ENCODE measurements at places on chromosomes 6 and 20.
A peak's percentile ranks its signal among the peaks of the same experiment; 100 is the strongest.

DNA sequence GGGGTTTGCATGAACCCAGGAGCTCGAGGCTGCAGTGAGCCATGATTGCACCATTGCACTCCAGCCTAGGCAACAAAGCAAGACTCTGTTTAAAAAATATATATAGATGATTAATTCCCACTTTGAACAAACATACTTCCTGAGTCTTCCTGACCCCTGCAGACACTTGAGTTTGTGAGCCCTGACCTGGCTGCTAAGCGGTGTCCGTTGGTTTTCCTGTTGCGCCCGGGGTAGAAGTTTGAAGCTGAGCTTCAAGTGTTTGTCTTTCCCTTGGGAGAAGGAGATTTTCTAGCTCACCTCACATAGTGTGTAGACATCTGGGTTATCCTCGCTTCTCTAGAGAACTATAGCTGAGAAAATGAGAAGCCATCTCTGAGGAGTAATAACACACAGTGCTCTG, 11.7 kb upstream of the BCAS1 start:
- no peak for DNase-seq

- no peak for DNase-seq
Observed at GRCh38 chr6:75546381-75546780, 52.8 kb upstream of the FILIP1 start.

DNA sequence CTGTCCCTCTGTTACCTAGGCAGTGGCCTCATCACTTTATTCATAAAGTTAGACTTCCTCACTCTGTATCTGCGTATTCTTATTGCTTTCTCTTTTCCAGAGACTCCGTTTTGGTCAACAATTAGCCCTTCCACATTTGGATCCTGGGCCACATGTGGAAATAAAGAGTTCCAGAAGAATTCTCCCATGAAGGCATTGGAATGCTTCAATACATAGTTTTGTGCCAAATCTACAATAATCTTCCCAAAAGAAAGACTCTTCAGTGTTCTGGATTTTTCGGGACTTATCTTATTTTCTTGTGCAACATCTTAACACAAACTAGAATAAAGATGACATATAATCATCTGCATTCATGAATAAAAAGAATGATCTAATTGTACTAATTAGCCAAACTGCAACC, 187.7 kb upstream of the BMP2 start:
- DNase-seq: no peak

DNA sequence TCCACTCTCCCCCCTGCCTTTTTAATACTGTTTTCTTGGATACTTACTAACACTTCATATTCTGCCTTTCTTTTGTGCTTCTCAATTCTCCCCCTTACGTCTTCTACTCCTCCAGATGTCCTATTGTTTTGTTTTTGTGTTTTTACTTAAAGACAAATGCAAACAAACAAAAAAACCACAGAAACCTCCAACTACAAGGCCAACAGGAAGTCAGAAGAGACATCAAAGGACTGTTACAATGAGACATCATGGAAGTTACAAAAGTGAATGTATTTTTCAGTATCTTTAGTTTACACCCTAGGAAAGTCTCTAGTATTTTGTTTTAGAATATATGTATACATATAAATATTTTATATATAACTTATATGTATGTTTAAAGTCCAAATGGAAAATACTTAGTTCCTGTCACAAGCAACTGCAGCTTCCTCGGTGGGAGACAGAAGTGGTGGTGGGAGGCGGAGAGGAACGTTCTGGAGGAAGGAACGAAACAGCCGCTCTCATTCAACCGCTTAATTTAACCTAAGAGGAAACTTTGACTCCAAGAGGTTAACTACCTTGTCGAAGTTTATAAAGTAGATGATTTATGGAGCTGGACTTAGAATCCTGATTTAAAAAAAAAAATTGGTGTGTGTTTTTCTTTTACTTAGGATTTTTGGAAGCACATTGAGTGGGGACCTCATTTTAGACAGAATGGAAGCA, 168.9 kb upstream of the PDE10A start:
- no peak for DNase-seq

GRCh38 chr6:142569676-142570075, 267.9 kb downstream of the ADGRG6 start:
- no peak for DNase-seq

DNA sequence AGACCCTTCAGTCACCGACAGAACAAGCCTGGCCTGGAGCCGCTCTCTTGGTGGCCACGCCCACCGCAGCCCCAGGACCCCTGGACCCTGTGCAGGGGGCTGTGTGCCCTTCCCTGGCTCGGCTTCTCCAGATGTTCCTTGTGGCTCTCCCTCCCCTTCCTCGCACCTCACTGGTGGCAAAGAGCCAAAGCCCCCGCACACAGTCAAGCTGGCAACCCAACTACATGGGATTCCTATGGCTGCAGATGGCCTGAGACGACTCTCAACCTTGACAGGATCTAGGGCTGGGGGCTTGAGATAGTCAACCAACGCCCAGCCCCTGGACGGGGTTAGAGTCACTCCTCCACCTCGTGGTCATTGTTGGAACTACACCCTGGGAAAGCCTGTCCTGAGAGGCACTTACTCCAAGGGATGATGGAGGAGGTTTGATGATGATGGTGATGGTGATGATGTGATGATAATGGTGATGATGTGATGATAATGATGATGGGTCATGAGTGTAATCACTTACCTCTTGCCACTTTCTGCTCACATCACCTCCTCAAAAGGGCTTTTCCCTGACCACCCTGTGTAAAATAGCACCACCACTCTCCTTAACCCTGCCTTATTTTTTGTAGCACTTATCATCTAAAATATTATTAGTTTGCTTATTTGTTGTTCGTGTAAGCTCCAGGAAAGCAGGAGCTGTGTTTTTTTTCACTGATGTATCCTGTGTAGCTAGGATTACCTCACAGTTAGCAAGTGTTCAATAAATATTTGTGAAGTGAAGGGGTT, 278.4 kb downstream of the LRFN2 start:
- DNase-seq: peak; percentile 35

DNA sequence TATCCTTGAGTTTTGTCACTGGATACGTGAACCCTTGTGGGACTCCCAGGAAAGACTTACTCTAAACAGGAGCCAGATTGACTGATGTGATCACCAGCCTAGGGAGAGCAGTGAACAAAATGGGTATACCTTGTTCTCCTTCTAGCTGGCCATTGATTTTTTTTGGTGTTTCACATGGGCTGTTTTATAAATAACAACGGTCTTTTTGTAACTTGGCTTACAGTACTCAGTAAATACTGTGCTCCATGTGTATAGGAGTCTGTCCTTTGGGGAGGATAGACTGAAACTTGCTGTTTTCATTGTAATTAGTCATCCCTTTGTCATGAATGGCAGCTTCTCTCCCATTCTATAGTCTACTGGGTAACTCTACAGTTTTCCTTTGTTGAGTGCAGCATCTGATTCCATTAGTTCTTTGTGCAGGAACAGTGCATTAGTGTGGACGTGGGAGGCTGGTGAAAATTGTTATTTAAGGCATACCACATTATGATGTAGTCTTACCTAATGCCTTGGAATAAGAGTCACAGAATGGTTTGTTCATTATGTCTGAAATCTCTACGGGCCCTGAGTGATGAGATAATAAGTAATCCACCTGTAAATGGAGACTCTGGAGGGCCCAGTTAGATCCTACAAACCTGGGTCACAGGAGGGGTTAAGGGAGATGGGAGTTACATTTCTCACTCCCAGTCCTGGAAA, 89.5 kb downstream of the TIAM2 start:
- no peak for DNase-seq

DNA sequence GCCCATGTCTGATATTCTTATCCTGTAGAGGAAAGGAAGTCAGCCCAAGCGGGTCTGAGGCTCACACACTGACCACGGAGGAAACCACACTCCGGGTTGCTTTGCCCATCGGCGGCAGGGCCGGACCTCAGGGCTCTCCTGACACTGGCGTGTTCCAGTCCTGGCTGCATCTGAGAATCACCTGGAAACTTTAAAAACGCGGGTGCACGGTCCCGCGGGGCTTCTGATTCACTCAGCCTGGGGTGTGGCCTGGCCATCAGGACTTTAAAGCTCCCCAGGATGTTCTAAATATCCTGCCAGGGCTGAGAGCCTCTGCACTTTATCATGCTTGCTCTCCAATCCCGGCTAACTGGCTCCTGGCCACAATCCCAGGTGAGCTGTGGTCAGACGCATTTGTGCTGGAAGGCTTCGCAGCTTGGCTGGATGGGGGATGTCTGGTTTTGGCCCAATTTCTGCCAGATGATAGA, 47.7 kb upstream of the DACT2 start:
- DNase-seq: no peak

DNA sequence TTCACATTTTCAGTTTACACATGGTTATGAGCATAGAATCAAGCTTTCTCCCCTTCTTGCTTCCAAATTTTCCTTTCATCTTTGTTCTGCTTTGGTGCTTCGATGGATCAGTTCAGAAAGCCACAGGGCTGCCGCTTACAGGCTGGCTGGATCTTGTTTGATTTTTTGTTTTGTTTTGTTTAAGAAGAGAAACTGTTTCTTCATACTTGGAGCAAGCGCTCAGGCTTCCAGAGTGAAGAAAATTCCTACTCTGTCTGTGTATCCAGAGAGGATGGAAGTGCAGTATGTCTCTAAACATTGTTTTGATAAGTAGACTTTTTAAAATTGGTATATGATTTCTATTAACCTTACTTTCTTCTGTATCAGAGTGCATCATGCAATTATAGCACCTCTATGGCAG, 66.9 kb downstream of the ARID1B start:
- no peak for DNase-seq

DNA sequence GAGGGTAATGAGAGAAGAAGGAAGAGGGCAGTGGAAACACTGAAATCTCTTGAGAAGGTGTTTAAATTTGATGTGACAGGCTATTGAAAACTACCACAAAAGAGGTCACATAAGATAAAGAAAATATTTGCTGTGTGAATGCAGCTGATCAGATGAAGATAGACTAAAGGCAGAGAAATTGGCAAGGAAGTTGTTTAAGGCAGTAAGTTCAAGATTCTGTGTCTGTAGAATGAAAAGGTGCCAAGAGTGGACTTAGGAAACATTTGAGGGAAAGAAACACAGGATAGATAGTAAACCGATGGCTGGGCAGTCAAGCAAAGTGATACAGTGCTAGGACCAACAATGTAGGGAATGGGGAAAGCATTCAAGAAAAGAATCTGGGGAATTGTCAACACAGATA, 332.3 kb upstream of the MARCKS start:
- DNase-seq: no peak

GRCh38 chr6:85461798-85462170, 11.9 kb downstream of the NT5E start:
- DNase-seq: peak; percentile 19

- no peak for DNase-seq
Observed at GRCh38 chr20:31820228-31820627, 1.1 kb downstream of the MYLK2 start.

GRCh38 chr6:158191761-158192160, 23.6 kb downstream of the GTF2H5 start:
- no peak for DNase-seq

DNA sequence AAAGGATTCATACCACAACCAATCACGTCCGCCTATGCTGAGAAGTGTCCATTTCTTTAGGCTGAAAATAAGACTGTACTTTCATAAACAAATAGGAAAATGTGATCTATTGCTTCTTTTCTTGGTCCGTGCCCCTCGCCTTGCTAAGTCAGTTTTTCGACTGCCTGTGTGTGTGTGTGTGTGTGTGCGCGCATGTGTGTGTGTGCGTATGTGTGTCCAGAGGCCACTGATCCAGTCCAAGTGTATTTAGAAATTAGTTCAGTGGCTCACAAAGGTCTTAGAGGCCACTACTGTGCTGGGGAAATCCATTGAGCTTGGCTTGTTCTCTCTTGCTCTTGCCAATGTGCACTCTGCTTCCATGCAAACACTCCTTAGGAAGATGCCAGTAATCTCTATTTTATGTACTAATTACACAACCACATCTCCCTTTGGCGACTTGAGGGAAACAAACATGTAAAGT, 50.5 kb downstream of the SLC22A23 start:
- no peak for DNase-seq

DNA sequence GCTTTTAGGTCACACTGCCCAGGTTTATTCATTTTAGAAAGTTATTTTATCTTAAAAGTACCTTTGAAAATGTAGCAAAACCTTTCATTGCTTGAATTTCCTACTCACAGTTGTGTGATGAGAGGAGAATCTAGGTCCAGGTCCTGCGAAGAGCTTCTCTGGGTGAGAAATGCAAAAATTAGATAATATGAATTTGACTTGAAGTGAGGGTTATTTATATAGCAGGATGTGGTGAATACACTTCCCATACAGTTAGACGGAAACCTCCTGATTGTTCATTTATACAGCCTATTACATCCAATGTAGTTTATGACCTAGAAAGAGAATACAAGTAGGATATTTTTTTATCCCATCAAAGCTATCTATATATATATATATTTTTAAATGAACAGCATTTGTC, 30.5 kb downstream of the CDKAL1 start:
- no peak for DNase-seq

- DNase-seq: no peak
Observed at GRCh38 chr6:107070686-107071085, 42.7 kb downstream of the MTRES1 start.

DNA sequence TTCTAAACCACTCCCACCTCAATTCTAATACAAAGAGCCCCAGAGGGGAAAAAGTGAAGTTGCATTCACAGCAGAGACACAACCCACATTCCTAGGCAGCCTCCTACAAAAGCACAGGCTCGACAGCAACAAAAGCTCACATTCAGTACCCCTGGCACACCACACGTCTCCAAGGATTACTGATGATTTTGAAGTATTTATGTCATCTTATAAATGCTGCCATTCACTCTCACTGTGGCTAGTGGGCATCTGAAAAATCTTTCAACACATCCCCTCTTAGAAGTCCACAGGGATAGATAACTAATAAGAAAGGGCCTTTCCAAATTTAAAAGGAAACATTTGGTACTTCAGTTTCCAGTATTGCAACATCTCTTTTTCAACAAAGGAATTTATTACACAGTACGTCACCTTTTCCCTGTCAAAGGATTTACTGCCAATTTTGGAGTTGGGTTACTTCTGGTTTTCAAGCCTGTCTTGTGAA, 146.7 kb downstream of the TASP1 start:
- DNase-seq: no peak

DNA sequence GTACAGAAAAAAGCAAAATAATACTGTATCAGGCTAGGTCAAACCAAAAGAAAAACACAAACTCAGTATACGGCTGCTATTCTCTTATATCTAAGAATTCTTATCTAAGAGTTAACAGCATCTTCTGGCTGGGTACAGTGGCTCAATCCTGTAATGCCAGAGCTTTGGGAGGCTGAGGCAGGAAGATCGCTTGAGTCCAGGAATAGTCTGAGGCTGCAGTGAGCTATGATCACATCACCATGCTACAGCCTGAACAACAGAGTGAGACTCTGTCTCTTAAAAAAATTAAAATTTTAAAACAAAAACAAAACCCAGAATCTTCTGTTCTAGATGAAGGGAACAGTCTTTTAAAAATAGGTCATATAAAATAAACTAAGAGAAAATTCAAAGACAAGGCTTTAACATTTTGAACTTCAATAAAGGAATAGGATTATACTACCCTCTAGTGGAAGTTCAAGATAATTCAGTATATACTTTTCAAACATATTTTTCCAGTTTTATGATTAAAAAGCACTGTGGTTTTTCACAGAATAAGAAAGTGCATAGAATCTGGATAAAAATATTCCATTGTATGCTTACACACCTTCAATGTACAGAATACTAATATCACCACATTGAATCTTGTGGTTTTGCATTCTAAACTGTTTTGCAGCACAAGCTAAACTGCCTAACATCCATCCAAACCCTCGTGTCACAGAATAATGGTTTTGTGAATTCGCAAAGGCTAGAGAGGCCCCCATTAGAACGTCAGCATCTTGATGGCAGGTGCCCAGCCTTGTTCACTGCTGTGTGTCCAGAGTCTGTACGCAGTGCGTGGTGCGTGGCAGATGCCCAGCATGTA, 39.3 kb downstream of the DTNBP1 start:
- peak; percentile 29 for DNase-seq

- no peak for DNase-seq
Observed at GRCh38 chr6:170584954-170585498, 589 bp upstream of the PDCD2 start.
